ENCODE measurements at places on chromosomes 16 and 17.

DNA sequence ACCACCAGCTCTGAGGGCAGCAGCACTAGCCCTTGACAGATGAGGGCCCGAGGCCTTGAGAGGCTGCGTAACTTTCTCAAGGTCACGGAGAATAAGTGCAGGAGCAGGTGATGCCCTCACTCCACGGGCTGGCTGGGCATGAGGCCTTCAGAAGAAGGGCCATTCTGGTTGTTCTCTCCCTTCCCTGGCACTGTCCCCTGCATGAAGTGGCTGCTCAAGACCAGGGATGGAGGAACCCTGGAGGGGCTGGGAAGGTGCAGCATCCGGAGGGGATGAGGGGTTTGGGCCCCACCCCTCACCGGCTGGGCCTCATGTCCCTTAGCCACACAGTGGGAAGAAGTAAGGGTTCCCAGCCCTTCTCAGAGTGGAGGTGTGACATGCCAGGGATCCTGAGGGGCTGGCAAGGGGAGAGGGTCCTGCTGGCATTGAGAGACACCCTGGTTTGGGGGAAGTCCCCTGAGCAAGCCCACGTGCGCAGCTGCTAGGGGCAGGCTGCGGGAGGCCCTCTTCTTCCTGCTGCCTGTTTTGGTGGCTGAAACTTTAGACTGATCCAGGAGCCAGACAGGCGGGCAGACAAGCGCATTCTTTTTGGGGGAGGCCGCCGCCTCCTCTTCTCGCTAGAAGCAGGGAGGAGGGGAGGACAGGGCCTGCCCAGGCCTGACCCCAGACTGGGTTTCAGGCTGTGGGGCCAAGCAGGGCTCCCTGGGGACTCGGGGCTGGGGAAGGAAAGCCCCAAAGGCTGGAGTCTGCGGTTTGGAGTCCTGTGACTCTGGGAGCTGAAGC is 74.0 kb downstream of the N4BP1 start:
- DNase-seq: no peak

DNA sequence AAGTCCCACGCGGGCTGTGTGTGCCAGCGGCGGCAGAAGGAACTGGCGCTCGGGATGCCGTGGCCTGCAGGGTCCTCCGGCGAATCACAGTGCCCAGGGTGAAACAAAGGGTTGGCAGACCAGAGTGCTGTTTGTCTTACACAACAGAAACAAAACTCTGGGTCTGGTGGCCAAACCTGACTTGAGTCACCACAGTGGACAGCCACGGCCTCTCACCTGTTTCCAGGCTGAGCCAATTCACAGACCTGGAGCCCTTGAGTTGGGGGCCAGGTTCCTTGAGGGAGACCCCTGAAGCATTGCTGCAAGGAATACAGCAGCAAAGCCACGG is 2.1 kb upstream of the CHMP6 start:
- no peak for DNase-seq

- DNase-seq: no peak
Observed at GRCh38 chr16:46903255-46903905, 19.2 kb downstream of the GPT2 start.

- no peak for DNase-seq
Observed at GRCh38 chr16:8908810-8909468, 26.8 kb downstream of the LITAFD start.

Data from CD8-positive, alpha-beta T cell (primary cell).